ENCODE measurements at places on chromosomes 7 and 10.

DNA sequence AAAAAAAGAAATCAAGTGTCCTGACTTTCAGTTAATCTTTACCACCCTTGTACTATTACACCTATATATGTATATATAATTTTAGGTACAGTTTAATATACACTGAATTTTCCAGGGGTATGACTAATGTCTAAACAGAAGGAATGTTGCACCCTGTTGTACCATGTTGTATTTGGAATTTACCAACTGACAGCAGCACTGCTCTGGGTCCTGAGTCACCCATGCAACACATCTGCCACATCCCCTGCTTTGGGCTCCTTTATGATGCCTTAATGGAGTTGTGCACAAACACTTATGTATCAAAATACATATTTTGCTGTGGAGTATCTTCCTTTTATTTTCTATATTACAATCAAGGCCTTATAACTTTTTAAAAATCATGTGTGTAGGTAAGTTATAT is 21.2 kb downstream of the YAE1 start:
- no peak for ATAC-seq

- no peak for ATAC-seq
Measured at GRCh38 chr10:132305654-132306342, 2.0 kb downstream of the STK32C start.

- ATAC-seq = peak; percentile 56
Measured at GRCh38 chr10:5364890-5365338, at the start of gene UCN3. Gene UCN3, plus strand, starts transcription at chr10:5364966. Its CDS starts 8,755 bp downstream, at chr10:5373721.

- no peak for ATAC-seq
Measured at GRCh38 chr10:3339531-3339950, 167.0 kb upstream of the PITRM1 start.

- no peak for ATAC-seq
Measured at GRCh38 chr7:157392256-157393037, 55.6 kb downstream of the DNAJB6 start.

- ATAC-seq = peak; percentile 80
Measured at GRCh38 chr7:7595451-7595850, 28.8 kb downstream of the MIOS start.
